CD4-positive, alpha-beta T cell (primary cell): ENCODE measurements at places on chromosomes 16 and 17.

GRCh38 chr17:27327397-27327796 is 33.5 kb downstream of the WSB1 start:
- no peak for DNase-seq

DNA sequence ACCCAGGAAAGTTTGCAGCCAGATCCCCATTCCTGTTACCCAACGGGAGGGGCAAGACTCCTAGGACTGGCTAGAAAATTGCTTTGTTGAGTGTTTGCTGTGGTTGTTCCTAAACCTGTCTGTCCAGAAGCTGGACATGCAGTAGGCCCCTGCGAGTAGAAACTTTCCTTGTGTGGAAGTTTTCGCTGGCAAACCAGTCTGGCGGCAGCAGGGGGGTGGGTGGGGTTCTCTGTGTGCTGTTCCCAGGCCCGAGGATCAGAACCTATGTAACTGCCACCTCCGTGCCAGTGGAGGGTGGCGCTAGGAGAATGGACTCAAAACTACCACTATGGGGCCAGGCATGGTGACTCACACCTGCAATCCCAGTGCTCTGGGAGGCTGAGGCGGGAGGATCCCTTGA is 9.2 kb downstream of the SGSM2 start:
- no peak for DNase-seq

GRCh38 chr17:20197272-20197926 is 188.2 kb downstream of the SPECC1 start:
- no peak for DNase-seq

- no peak for DNase-seq
These were observed 60.2 kb downstream of the TEX2 start for GRCh38 chr17:64202683-64203344.

- no peak for DNase-seq
These were observed 94.4 kb upstream of the CPHXL start for GRCh38 chr16:75820672-75821071.

DNA sequence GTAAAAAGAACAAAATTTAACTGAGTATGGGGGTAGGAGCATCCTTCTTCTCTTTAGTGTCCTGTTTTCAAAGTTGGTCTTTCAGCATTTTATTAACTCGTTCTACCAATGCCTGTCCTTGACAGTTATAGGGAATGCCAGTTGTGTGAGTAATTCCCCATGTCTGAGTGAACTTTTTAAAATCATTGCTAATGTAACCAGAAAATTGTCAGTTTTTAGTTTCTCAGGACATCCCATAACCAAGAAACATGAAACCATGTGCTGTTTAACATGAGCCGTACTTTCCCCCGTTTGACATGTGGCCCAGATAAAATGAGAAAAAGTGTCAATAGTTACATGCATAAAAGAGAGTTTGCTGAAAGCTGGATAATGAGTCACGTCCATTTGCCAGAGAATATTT is 71.4 kb upstream of the ARL4D start:
- no peak for DNase-seq

GRCh38 chr17:74008196-74008595 is 195.3 kb upstream of the RPL38 start:
- peak; percentile 26 for DNase-seq

- DNase-seq, result no peak
These were observed 9.6 kb downstream of the EMC8 start for GRCh38 chr16:85789773-85790172.

GRCh38 chr17:15298176-15298575 is 33.0 kb upstream of the PMP22 start:
- DNase-seq, result no peak

DNA sequence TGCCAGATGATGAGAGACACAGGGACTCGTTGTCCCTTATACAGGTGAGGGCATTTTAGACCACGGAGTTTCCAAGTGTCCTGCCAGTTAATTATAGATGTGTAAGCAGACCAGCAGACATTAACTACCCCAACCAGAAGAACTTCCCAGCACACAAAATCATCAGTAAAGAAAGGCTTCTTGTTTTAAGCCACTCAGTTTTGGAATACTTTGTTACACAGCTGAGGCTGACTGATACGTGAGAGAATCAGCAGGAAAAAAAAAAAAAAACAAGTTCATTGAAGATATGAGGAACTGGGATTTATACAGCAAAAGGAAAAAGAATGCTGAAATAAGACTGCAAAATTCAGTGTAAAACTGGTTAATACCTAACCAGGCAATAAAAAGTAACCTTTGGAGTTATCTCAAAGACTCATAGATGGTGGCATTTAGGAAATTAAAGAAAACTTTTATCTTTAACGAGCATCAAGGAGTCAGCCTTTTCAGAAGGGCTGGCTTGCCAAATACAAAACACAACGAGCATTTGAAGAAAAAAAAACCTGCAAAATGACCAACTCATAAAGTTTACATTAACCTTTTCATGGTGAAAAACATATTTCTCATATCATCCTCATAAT is 28.1 kb downstream of the TMEM238L start:
- no peak for DNase-seq

DNA sequence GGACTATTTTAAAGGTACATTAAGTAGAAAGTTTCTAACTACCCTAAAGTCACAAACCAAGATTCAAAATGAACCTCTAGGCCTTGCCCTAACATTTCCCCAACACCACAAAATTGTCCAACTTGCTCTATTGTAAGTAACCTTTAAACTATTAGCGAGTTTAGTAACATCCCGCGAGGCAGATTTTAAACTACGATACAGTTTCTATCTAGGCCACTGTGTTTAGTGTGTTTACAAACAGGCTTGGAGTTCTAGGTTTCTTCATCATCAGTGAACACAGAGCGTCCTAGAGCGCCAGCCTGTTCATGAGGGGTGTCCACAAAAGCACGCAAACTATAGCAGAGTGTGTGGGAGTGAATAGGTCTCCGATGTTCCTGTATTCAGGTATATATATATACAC is 51.8 kb downstream of the EMP2 start:
- DNase-seq, result no peak

DNA sequence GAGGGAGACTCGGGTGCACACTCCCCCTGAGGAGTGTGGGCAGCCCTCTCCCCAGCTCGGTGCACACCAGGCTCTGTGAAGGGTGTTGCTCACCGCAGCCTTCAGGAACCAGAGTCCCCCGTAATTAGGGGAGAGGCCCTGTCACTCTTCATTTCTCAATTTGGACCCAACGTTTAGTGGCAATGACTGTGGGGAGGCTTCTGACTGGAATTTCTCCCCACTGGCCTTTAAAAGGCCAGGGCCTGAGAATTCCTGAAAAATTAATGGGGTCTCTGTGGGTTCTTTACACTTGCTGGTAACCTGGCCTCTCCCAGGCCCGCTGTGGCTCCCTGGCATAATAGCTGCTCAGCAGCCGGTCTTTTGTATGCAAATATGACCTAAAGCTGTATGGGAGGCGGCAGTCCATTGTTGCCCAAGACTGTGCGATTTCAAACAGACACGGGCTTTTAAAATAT is 209.7 kb downstream of the MSI2 start:
- DNase-seq, result no peak

- no peak for DNase-seq
These were observed 62.4 kb downstream of the SOX9 start for GRCh38 chr17:72183194-72183685.

GRCh38 chr16:12291989-12292759 is 315.6 kb downstream of the SNX29 start:
- DNase-seq, result no peak

DNA sequence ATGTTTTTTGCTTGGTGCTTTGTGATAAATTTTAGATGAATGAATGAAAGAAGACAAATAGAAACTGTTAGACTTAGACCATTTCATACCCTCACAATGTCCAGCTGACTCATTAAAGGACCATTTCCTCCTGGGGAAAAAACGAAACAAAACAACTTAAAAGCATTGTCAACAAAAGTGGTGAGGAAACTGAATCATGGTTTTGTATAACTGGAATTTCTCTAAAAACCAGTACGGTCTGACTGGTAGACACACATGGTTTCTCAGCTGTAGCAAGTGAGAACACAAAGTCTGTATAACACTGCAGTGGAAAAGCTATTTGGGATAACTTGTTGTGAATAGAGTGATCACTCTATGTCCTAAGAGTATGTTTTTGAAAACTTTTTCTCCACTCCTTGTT is 5.3 kb upstream of the DDX52 start:
- no peak for DNase-seq

- DNase-seq, result no peak
These were observed 128.3 kb upstream of the MYOCD start for GRCh38 chr17:12537436-12537835.

DNA sequence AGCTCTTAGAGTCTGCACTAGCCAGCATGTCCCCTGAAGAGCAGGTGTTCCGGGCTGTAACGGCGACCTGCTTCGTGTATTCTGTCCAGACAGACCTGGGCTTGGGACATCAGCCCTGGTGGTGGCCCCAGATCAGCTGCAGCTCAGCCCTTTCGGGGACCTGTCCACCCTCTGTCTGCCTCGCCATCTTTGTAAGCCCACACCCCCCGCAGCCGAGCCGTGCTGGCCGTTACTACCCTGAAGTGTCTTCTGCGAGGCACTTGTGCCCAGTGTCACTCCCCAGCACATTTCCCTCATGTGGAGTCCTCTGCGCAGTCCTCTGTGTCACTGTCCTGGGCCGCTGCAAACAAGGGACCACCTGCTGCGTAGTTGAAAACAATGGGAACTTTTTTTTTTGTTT is 10.4 kb downstream of the CARD14 start:
- no peak for DNase-seq

DNA sequence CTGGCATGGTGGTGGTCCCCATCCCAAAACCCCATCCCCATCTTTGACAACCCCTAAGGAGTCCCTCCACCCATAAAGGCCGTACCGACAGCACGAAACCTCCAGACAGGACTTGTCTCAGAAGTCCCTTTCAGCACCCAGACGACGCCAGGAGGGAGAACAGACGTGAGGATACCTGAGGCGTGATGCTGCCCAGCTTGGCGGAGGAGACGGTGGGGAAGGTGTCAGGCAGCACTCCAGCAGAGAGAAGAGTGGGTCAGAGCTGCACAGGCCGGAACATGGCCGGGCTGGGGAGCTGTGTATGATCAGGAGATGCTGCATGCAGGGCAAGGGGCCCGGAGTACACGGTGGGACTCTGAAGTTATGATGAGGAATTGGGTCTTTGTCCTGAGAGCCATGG is 244.2 kb downstream of the GSG1L start:
- no peak for DNase-seq

DNA sequence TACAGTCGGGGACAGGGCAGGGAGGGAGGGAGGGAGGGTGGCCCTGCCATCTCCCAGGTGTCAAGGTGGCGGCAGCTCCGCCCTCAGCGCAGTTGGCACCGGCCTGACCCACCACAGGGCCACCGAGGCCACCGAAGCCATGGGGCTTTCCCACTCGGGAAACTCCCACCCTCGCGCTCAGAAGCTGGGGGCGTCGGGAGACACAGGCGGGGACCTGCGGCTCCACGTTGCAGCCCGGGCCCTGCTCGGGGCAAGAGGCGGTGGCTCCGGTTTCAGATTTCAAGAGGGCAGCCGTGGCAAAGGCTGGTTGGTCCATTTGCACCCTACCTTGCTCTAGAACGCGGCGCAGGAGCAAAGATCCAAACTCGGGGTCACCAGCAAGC is 544 bp downstream of the CYB561 start:
- peak; percentile 23 for DNase-seq

GRCh38 chr16:29012913-29013553 is 28.2 kb downstream of the LAT start:
- no peak for DNase-seq

- DNase-seq, result no peak
These were observed 93.3 kb downstream of the HELZ start for GRCh38 chr17:67151717-67152116.

- DNase-seq, result no peak
These were observed 84.6 kb downstream of the PARN start for GRCh38 chr16:14545346-14545884.

DNA sequence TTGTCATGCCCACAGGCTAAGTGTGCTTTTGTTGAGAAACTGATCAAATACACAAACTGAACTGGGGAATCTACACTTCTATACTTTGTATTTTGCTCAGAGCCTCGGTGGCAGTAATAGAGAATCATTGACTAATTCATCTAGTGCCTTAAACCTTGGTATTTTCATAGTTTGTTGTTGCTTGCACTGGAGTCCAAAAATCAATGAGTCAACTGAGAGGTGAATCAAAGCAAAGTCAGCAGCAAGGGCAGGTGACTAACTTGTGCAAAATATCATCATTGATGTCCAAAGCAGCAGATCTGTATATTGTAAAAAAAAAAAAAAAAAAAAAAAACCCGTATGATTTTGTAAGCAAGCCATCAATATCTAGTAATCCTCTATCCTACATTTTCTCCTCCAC is 296.4 kb downstream of the MAP2K6 start:
- DNase-seq, result no peak

DNA sequence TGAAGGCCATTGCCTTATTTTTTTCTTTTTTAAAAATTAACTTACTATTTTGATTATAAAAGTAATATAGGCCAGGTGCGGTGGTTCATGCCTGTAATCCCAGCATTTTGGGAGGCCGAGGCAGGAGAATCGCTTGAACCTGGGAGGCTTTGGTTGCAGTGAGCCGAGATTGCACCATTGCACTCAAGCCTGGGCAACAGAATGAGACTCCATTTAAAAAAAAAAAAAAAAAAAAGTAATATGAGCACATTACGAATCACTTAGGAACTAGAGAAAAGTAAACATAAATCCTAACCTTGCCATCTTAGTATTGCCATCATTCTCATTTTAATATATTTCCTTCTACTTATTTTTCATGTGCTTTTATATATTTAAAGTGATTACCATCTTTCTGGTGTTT is 12.9 kb upstream of the TACO1 start:
- DNase-seq, result no peak

GRCh38 chr16:85628645-85629044 is 15.5 kb downstream of the GSE1 start:
- no peak for DNase-seq

DNA sequence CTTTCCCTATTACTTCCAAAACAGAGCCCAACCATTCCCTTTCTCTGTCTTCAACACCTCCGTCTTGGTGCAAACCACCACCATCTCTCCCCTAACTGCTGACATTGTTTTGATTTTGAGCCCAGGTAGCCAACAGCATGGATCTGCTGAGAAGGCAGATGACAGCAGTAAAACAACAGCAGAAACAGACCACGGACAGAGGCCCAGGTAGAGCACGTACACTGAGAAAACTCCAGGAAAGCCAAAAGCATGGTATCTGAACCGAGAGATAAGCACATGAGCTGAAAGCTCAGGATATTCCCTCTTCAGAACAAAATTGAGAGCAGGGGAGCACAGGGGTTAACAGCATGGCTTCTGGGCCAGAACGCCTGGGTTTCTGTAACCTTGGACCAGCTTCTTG is 18.9 kb upstream of the MAP3K14 start:
- DNase-seq, result no peak
